ENCODE measurements at places on chromosomes 7 and 10.

DNA sequence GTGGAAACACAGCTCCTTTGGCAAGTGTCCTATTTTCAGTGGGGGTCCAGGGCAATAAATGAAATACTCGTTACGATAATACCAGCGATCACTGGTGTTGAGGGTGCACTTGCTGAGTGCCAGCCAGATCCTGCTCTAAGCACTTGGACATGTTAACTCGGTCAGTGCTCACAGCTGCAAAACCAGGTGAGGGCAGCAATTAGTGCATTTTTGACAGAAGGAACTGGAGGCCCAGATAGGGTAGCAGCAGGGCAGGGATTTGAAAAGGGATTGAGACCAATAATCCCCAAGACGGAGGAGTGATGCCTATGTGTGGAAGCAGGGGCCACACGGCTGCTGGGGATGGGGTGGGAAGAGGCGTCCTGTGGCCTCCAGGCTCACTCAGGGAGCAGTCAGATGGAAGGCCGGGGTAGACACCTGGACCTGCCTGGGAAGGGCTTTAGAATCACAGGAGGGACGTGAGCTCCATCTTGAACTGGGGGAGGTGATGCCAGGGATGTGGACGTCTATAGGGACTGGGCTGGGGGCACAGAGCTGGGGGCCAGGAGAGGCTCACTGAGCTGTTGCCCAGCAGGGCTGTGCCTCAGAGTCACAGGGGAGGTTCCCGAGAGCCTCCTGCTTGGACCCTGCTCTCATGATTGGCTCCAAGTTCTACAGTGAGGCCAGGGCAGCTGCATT, 14.3 kb downstream of the PTPRE start:
- no peak for DNase-seq

DNA sequence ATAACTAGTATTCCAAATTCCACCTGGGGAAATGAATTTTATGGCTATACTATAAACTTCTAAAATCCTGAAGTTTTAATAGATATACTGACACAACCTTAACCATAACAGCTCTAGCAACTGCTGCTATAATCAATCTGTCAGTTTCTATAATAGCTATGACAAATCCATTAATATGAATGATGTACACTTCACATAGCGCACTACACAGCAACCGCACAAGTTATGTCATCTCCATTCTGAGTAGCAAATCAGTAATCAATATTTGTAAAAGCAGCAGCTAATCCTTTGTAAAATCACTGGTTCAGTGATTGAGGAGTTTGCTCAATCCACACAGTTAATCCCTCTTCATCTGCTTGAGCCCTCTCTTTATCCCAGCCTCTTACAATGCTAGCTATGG, 105.3 kb downstream of the SKAP2 start:
- DNase-seq = no peak

GRCh38 chr7:6589829-6590644, at the start of gene INTS15:
TSS of gene INTS15 (plus strand) at chr7:6590021. CDS start at chr7:6590284, 263 bp downstream.
- no peak for DNase-seq

DNA sequence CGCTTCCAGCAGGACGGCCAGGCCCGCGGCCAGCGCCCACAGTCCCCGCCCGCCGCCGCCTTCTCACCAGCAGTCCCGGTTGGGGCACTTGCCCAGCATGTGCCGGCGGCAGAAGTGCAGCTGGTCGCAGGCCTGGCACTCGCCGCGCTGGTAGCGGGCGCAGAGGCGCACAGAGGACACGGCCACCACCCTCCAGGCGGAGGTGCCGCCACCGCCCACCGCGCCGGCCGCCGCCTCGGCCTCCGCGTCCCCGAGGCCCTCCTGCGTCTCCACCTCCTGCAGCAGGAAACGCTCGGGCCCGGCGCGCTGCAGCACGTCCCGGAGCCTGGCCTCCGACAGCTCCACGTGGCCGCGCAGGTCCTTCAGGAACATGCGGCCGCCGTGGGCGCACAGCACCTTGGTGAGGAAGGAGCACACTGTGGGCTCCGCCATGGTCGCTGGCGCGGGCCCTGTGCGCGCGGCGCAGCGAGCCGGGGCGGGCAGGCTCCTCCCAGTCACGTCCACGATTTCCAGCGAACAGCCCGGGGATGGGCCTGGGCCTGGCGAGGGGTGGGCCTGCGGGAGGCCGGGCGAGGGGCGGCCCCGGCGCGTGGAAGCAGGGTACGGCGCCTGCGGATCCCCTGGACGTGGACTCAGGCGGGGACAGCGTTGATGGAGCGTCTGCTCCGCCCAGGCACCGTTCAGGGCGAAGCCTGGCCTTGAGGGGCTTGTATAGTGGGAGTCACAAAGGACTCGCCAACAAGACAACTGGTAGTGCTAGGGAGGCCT, at the start of gene ZC3HAV1L:
Gene ZC3HAV1L, minus strand, starts transcription at position 457 of the 768 bp plus-strand sequence. Its CDS starts 25 bp downstream, at position 432.
- peak; percentile 3 for DNase-seq

GRCh38 chr7:140568021-140568813, 72.4 kb downstream of the DENND2A start:
- DNase-seq = no peak
